ENCODE measurements at places on chromosomes 2 and 18.

- no peak for DNase-seq
Observed at GRCh38 chr2:226074391-226074790, 674.9 kb downstream of the NYAP2 start.

GRCh38 chr18:995629-996028, 91.0 kb downstream of the ADCYAP1 start:
- DNase-seq = peak; percentile 5

DNA sequence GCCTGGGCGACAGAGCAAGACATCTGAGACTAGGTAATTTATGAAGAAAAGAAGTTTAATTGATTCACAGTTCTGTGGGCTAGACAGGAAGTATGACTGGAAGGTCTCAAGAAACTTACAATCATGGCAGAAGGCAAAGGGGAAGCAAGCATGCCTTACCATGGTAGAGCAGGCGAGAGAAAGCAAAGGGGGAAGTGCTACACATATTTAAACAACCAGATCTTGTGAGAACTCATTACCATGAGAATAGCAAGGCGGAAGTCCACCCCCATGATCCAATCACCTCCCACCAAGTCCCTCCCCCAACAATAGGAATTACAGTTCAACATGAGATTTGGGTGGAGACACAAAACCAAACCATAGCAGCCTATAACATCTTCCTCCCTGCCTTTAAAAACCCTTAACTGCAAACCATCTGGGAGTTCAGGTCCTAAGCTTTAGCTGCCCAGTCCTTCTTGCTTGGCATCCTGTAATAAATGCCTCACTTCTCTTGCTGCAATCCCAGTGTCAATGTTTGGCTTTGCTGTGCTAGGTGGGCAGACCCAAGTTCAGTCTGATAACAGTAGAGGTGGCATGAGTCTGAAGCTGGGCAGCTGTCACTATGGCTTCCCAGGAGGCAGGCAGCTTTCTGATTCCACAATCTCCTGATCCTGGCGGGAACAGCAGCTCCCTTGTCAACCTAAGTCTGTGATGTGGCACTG, 11.2 kb upstream of the SP5 start:
- no peak for DNase-seq

GRCh38 chr18:62285281-62285680, 39.8 kb upstream of the TNFRSF11A start:
- DNase-seq = no peak

GRCh38 chr2:198408171-198408570, 603.8 kb downstream of the PLCL1 start:
- no peak for DNase-seq

- no peak for DNase-seq
Observed at GRCh38 chr2:24402242-24403097, 42.1 kb upstream of the ITSN2 start.

- DNase-seq = no peak
Observed at GRCh38 chr18:31647127-31647753, 37.1 kb downstream of the B4GALT6 start.

DNA sequence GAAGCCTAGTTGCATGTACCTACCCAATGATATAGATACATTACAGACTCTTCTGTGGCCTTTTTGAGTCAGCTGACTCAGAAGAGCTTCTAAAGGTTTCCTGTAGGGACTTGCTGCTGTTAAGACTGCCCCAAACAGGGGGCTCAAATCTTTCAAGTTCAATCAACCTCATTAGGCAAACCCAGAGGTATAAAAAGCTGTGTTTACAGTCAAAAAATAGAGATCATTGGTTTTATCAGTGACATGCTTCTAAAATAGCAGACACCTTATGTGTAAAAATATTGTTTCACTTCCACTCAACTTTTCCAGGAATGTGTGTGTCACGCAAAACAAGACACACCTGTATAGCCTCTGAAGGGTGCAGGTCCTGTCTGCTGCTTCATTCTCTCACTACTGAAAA, 624.3 kb upstream of the FANCL start:
- DNase-seq = no peak

DNA sequence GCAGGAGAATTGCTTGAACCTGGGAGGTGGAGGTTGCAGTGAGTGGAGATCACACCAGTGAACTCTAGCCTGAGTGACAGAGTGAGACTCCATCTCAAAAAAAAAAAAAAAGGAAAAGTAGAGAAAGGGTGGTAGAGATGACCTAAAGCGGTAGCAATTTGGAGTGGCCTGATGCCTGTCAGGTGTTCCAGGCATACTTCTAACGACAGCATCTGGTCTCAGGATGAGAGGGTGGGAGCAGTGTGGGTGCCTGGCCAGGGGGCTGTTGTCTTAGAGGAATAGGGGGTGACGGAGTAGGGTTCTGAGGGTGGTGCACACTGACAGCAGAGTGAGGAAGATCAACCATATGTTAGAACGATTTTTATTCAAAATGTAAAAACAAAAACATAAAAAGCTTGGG, 21.8 kb downstream of the ZNF236 start:
- DNase-seq = no peak

GRCh38 chr2:170009209-170009608, 168.7 kb upstream of the MYO3B start:
- no peak for DNase-seq

DNA sequence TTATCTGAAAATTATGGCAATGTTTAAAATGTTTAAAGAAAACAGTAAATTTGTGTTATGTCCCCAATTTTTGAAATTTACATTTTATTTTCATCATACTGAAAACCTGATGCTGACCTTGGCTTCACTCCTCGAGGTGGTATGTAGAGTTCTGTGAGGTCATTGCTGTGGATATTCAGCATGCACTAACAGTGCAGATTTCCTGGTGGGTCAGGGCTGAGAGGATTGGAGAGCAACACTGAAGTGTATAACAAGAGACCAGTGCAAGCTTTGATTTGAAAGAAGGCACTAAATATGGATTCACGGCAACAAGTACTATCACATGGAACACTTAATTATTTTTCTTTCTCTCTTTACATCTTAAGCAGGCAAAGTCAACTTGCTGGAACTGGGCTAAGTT, 134.1 kb downstream of the SLC8A1 start:
- DNase-seq = no peak

- no peak for DNase-seq
Observed at GRCh38 chr18:49223837-49224529, 236.5 kb downstream of the DYM start.

- DNase-seq = no peak
Observed at GRCh38 chr2:23399674-23400261, 14.8 kb downstream of the KLHL29 start.

DNA sequence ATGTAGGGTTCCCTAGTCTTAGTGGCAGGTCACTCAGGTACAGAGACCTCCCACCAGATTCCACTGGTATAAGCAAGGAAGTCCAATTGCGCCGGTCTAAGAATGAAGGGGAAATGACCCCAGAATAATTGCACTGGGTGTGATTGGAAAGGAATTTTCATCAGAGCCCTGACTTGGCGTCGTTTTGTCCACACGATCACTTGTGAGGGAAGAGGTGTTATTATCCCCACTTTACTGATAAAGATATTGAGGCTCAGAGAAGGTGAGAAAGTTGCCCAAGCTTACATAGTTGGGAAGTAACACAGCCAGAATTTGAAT, 61.5 kb downstream of the CIB4 start:
- DNase-seq = no peak

GRCh38 chr2:171389780-171390179, 44.0 kb downstream of the METTL8 start:
- no peak for DNase-seq

GRCh38 chr2:207484444-207485391, 45.0 kb upstream of the CREB1 start:
- DNase-seq = no peak

DNA sequence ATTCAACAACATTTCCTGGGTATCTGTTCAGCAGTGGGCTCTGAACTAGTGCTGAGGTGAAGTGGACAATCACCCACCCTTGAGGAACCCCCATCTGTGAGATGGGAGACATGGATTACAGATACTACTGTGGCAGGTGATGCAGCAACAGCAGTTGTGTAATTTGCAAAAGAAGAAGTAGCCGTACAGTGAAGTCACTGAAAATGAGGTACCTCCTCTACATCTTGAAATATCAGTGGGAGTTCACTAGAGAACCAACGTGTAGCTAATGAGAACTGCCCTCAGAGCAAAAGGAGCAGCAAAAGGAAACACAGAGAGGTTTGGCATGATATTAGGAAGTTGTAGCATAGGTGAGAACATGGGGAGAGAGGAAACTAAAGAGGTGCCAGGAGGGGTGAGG, 41.3 kb downstream of the VSNL1 start:
- no peak for DNase-seq

DNA sequence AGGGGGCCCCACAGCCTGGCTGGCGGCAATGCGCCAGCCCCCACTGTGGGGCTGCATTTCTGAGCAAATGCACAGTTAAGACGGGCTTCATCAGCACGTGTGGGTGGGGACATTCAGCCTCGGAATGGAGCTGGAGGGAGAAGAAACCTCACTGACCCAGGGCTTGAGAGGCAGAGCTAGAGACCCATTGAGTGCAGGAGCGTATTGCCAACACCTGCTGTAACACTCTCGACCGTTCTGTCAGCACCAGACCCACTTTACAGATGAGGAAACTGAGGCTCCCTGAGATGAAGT, 200.9 kb upstream of the RAB6C start:
- DNase-seq = no peak

GRCh38 chr2:235576337-235576910, 82.6 kb downstream of the AGAP1 start:
- DNase-seq = no peak

DNA sequence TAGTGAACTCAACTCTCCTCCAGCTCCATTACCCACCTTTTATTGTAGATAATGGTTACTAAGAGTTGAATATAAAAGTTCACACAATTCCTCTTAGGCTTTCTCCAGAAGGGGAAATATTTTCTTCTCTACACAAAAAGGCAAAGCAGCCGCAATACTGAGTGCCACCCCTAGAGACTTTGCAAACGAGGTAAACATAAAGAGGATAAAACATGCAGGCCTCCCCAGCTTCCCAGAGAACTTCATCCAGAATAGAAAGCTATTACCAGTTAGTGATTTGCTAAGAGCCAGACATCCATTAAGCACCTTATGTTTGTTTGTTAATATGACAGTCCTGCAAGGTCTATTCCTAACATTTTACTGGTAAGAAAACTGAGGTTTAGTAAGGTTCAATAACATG, 17.4 kb downstream of the ZNF521 start:
- no peak for DNase-seq

DNA sequence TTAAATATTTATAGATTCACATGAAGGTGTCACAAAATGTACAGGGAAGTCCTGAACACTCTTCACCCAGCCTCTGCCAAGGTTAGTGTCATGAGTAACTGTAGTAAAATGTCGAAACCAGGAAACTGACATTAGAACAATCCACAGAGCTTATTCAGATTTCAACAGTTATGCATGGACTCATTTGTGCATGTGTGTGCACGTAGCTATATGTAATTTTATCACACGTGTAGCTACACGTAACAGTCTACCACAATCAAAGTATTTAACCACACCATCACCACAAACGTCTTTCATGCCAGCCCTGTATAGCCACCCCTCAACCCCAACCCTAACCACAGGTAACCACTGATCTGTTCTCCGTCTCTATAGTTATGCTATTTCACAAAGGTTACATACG, 211.7 kb upstream of the REV1 start:
- DNase-seq = no peak

- no peak for DNase-seq
Observed at GRCh38 chr2:88810488-88810887, 119.0 kb downstream of the RPIA start.

DNA sequence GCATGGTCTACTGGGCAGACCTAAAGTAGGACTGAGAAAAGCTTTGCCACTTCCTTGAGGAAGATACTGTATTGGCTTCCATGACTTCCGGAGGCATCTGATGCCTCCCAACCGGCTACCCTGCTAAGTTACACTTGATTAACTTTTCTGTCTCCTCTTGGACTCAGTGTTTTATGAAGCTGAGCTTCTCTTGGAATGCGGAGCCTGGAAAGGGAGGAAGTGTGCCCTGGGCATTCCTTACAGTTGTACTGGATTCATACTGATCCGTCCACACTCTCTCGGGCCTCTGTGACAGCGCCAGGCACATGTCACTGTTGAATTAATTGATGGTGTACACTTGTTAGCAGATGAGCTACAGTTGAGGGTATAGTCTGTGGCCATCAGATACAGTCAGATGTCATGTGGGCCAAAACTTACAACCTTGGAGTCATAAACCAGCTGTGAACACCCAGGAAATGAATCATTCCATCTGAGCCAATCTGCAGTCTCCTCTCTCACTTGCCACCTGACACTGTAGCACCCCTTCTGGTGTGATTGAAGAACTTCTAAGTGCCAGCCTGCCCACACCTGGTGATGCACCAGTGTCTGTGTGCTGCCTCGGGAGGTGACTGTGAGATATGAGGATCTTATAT, 122.5 kb downstream of the FHOD3 start:
- peak; percentile 80 for DNase-seq

GRCh38 chr2:144509001-144509878, 10.7 kb downstream of the ZEB2 start:
- DNase-seq = no peak

DNA sequence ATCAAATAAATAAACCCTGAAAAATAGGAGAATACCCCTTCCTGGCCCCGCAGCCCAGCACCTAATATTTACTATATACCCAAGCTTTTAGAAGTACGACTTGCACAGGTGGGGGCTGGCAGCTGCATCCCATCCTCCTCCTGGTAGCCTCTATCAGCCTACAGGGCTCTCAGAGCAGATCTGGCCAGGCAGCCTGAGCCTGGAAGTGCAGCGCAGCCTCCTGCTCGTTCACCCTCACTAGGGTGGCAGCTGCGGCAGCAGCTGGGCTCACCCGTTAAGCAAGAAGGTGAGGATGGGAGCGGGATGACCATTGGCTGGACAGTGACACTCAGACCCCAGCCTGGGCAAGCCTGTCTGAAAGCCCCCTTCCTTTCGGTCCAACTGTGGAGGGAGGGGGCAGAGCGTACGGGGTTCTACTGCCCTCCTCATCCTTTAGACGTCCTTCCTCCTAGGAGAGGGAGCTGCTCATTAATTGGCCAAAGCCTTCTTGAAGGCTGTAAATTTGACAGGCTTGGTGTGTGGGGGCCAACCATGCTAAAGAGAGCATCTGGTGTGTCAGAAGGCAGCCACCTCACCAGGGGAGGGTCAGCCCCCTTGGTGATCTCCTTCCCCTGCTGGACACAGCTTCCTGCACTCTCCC, 23.3 kb downstream of the MPHOSPH10 start:
- no peak for DNase-seq

- DNase-seq = no peak
Observed at GRCh38 chr2:207240649-207241048, 74.9 kb upstream of the KLF7 start.
